ENCODE measurements at places on chromosomes 6 and 20. TPM values are rescaled to one million over a fixed set of nuclear protein-coding genes. Genes with fewer than 3 reads are reported as not detected.

OLIG3 gene
- total RNA-seq: not detected

GRM1 gene
- not detected for total RNA-seq

TSPO2 gene
- not detected for total RNA-seq

DNA sequence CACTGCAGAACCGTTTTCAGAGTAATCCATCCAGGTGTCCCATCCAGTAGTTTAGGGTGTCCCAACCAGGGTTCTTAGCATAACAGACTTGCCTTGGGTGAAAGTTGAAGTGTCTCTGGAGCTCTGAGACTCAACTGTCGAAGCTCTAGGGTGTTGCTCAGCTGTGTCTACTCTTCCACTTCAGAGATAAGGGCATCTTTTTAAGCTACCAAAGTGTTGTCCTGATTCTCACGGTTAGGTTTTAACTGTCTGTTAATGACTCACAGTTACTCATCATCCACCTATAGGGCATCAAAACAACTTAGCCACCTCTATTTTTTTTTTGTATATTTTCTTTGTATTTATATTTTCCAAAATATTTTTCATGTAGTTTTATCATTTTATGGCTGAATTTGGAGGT is 36.9 kb upstream of the TBX18 start:
- H3K36me3 ChIP-seq: no peaks in the 10 kb centered on the region
- no peak overlapping the region for H3K4me3 ChIP-seq
- DNase-seq: no peak
- H3K4me1 ChIP-seq: no peaks in the 10 kb centered on the region
- no peak overlapping the region for H3K27ac ChIP-seq

CCM2L gene
- not detected for total RNA-seq

ELOVL5 gene
- 121 TPM for total RNA-seq

GRCh38 chr20:34260208-34260942 is 19.2 kb downstream of the ASIP start:
- peaks cover 17% of the 10 kb centered on the region for H3K27me3 ChIP-seq
- peaks cover 10% of the 10 kb centered on the region for H3K4me1 ChIP-seq
- H3K4me3 ChIP-seq: no peak overlapping the region
- no peak overlapping the region for H3K27ac ChIP-seq
- peaks cover 3% of the 10 kb centered on the region for H3K36me3 ChIP-seq

DNA sequence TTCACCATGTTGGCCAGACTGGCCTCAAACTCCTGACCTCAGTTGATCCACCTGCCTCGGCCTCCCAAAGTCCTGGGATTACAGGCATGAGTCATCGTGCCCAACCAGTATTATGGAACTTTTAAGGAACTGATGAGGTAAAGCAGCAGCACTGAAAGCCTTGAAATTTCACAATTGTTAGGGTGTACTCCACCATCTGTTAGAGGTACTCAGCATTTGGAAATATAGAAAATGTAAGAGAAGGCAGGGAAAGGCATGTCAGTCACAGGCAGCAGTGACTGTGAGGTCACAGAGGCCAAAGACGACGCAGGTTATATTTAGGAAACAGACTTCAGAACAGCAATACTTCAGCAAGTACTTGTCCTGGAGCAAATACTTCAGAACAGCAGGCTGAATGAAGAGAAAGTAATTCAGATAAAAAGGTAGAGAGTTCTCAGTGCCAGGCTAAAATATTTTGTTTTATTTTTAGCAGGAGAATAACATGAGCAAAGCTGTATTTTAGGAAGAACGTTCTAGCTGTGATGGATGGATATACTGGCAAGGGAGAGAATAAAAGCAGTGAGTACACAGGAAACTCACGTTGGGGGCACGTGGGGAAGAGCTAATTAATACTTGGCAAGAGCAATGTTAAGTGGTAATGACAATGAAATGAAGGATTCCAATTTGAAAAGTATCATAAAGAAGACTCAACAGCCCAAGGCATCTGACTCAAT is 67.2 kb downstream of the DTNBP1 start:
- DNase-seq: no peak
- H3K27ac ChIP-seq: no peak overlapping the region
- H3K4me3 ChIP-seq: no peak overlapping the region
- H3K27me3 ChIP-seq: no peaks in the 10 kb centered on the region

- DNase-seq: no peak
- H3K4me1 ChIP-seq: peaks cover 4% of the 10 kb centered on the region
- no peak overlapping the region for H3K4me3 ChIP-seq
- no peaks in the 10 kb centered on the region for H3K36me3 ChIP-seq
- peaks cover 29% of the 10 kb centered on the region for H3K27me3 ChIP-seq
These were observed 154.5 kb downstream of the QRSL1 start for GRCh38 chr6:106783640-106784566.

SLC22A3 gene
- not detected for total RNA-seq

PLG gene
- not detected for total RNA-seq

DNA sequence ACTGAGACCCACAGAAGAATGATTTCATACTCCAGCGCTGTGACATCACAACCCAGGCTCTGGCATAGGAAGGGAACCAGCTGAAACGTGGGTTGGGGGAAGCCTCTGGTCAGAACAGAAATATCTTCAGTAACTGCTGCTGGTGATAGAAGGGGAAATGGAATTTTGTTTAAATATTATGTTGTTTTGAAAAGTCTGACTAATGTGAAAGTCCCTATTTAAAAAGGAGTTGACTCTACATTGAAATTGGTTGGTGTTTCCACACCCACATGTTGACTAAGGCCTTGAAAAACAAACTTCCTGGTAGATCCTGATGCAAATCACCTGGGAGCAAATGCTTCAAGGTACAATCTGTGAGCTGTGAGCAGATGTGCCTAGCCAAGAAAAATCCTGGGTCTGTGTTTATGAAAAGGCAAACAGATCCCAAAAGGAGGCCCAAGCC is 24.5 kb upstream of the TCP11 start:
- H3K27me3 ChIP-seq: peaks cover 53% of the 10 kb centered on the region
- no peak overlapping the region for H3K4me3 ChIP-seq
- H3K27ac ChIP-seq: no peak overlapping the region
- peaks cover 8% of the 10 kb centered on the region for H3K36me3 ChIP-seq
- no peaks in the 10 kb centered on the region for H3K4me1 ChIP-seq

GRCh38 chr6:149480502-149481280 is 4.1 kb downstream of the ZC3H12D start:
- H3K4me1 ChIP-seq: peaks cover 67% of the 10 kb centered on the region
- peaks cover 15% of the 10 kb centered on the region for H3K36me3 ChIP-seq
- peak overlapping the region; percentile 100 for H3K4me3 ChIP-seq

- no peak overlapping the region for H3K4me3 ChIP-seq
- peaks cover 10% of the 10 kb centered on the region for H3K4me1 ChIP-seq
- H3K36me3 ChIP-seq: peaks cover 2% of the 10 kb centered on the region
- no peaks in the 10 kb centered on the region for H3K27me3 ChIP-seq
These were observed 201.6 kb downstream of the BTBD9 start for GRCh38 chr6:38438097-38438496.

AVP gene
- not detected for total RNA-seq

- peaks cover 21% of the 10 kb centered on the region for H3K36me3 ChIP-seq
- H3K4me1 ChIP-seq: peaks cover 17% of the 10 kb centered on the region
- H3K4me3 ChIP-seq: no peak overlapping the region
- DNase-seq: no peak
- H3K27ac ChIP-seq: no peak overlapping the region
These were observed 189.2 kb downstream of the UTRN start for GRCh38 chr6:144474290-144474689.

DNA sequence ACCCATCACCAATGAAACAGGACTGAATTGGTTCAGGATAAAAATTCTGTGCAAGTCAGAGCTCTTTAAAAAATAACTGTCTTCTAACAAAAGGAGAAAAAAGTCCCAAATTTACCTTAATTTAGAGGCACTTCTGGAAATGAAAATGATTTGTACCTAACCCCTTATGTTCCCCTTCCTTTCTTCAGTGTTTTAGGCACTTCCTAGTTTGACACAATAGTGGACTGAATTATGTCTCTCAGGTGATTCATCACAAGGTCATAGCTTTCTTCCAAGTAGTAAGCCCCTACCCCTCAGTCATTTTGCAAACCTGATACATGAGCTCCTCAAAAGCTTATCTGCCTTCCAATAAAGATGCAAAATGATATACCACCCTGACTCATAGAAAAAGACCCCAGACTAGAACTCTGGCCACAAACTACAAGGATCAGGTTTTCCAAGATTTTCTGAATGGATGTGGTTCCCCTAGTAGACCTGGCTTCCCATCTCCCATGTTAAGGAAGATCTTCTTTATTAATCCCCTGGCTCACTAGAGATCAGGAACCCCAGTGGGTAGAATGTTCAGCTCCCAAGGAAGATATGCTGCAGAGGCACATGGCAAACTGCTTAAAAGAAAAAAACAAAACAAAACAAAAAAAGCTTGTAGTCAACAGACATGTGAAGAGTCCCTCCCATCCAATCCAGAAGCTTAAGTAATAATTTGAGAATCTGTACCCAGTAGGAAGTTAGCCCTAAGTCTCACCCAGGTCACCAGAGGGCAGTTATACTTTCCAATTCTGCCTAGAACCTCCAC is 3.6 kb downstream of the PPP1R10 start:
- H3K4me1 ChIP-seq: peaks cover 58% of the 10 kb centered on the region
- no peak for DNase-seq
- H3K36me3 ChIP-seq: peaks cover 21% of the 10 kb centered on the region

Data from T-helper 17 cell (primary cell).